ENCODE measurements at places on chromosomes 5 and 9.

- DNase-seq: no peak
These were observed 5.9 kb downstream of the CDKN2A start for GRCh38 chr9:21988056-21988990.

DNA sequence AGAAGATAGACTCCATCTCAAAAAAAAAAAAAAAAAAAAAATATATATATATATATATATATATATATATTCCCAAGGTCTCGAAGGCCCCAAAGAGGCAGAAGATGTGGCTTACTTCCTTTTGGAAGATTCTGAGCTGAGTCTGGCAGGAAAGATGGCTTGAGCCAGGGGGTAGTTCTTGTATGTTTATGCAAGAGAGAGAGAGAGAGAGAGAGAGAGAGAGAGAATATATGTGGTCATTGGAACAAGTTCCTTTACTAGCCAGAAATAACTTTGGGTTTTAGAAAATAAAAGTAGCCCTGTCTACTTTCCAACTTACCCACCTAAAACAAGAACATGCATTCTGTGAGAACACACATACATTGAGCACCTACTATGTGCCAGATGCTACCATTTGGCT lies 17.6 kb downstream of the NCS1 start:
- DNase-seq: no peak

GRCh38 chr5:171422495-171422894 lies 3.0 kb downstream of the FGF18 start:
- DNase-seq: no peak

GRCh38 chr9:126614455-126615244 lies 922 bp downstream of the LMX1B start:
- DNase-seq: no peak

DNA sequence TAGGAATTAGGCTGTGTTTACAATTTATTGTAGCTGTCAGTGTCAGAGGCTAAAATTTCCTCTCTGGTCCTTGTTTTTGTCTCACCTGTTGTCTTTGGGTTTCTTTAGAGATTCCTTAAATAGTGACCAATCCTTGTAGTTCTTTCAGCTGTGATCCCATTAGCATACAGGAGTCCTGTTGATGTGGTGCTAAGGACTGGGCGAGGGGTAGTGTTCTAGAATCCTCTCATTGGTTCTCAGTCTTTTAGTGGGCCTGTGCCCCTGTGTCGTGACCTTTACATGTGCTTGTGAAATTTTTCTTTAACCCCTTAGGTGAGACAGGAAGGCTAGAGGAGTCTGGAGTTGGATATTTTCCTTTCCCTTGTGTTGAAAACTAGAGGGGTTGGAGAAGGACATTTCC lies 51.2 kb downstream of the ZNF618 start:
- DNase-seq: no peak
